ENCODE measurements at places on chromosomes 3 and 15.

- DNase-seq: no peak
Measured at GRCh38 chr3:9213019-9213634, 36.3 kb downstream of the SRGAP3 start.

- no peak for DNase-seq
Measured at GRCh38 chr3:13307041-13307440, 113.1 kb downstream of the NUP210 start.

- no peak for DNase-seq
Measured at GRCh38 chr15:55132672-55133071, 64.1 kb downstream of the RSL24D1 start.

- DNase-seq: no peak
Measured at GRCh38 chr3:122516846-122517360, 2.2 kb upstream of the KPNA1 start.

- DNase-seq: no peak
Measured at GRCh38 chr3:74607803-74608202, 6.7 kb downstream of the CNTN3 start.

- DNase-seq: no peak
Measured at GRCh38 chr3:124601190-124601589, 129.1 kb upstream of the UMPS start.

DNA sequence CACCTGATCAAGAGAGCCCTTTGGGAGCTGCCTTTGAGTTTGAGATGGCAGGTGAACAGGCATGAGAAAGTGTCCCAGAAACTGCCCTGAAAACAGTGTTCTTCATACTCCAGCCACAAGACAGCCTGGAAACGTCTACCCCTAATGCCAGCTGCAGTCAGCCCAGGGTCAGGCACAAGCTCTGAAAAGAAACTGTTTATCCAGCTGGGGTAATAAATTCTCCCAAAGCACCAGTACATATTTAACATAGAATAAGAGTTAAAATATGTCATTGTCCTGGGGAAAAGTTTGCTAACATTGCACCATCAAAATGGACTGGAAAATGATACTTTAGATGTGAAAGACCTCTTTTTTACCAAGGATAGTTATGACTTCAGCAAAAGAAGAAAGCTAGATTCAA lies 66.3 kb downstream of the NEK10 start:
- no peak for DNase-seq

- no peak for DNase-seq
Measured at GRCh38 chr3:114498539-114499370, 204.9 kb downstream of the TIGIT start.

DNA sequence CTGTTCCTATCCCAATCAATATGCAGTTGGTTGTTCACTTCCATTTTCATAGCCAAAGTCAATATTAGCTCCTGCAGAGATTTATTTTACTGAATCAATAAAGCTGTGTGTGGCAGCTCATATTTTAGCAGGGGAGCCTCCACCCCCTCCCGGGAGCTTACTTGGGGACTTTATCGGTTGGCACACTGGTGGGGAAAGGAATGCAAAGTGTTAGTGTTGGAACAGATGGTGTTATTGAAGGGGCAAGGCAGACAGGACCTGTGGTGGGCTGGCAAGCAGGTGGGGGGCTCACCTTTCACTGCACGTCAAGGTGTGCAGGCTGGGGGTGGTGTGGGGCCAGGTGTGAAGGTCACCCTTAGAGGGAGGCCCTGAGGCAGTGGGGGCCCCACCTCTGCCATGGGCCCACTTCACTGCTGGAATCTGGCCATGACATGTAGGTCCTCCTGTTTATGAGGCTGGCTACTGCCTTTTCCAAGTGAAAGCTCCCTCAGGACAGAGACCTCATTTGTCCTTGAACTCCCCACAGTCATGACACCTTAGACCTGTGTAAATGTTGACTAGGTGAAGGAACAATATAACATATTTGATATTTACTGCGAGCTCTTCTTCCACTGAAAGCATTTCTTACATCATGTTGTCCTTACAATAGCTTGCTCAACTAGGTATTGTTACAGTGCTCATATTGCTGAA lies 44.0 kb upstream of the SEC22A start:
- DNase-seq: peak; percentile 28

DNA sequence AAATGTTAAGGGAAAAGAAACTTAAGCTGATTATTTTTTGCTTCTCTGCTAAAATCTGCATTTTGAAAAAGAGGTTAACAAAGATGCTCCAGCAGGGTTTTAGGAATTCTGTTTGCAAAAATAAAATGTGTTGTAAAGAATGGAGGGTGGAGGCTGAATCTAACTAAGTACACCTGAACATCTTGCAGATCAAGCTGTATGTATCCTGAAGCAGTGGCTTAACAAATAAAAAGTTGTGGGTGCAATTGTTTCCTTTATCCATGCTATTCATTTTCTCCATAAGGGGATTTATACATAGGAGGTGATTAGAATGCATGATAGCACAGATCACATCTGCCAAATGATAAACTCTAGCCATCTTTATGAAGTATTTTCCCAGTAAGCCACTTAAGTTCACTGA lies 466.3 kb downstream of the ERC2 start:
- no peak for DNase-seq

- DNase-seq: no peak
Measured at GRCh38 chr3:16338999-16339398, 74.0 kb downstream of the OXNAD1 start.

GRCh38 chr3:98151241-98151640 lies 4.0 kb downstream of the OR5H14 start:
- DNase-seq: no peak

DNA sequence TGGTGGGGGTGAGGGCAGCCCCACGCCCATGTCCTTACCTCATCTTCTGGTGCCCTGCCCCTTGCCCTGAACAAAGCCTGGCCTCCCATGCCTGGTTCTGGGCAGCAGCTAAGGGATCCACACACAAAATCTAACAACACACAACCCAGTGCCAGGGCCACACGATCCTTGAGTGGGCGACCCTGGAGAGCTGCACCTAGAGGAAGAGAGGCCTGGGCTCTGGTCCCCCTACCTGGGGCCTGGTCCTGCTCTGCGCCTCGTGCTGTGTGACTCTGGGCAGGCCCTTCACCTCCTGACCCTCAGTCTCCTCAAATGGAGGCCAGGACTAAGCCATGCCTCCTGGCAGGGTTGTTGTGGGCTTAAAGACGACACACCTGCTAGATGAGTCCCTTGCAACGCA lies 20.0 kb upstream of the C3orf22 start:
- DNase-seq: no peak

- no peak for DNase-seq
Measured at GRCh38 chr3:13021141-13022114, 51.8 kb downstream of the IQSEC1 start.

DNA sequence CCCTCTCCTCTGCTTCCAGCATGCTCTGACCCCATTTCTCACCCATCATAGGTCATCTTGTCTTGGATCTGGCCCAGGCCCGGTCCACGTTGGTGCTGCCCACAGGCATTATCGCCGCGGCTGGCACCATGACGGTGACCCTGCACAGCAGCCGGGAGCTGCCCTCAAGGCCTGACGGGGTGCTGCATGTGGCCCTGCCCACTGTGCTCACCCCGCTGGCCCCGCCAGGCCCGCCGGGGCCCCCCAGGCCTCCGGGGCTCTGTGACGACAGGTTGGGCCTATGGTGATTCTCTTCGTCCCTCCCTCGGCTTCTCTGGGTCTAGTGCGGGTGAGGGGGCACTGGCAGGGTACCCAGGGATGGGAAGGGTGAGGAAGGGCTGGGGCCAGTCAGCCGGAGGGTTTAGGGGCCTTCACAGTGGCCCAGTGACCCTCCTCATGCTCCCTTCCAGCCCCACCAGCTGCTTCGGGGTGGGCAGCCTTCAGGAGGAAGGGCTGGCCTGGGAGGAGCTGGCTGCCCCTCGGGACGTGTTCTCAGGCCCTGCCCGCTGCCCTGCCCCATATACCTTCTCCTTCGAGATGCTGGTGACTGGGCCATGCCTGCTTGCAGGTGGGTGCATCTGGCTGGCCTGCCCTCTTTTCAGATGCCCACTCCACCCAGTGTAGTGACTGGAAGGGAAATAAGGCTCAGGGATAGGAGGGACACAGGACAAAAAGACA lies 3.9 kb downstream of the VWA5B2 start:
- DNase-seq: no peak

- DNase-seq: peak; percentile 59
Measured at GRCh38 chr3:183159333-183159732, 3.2 kb downstream of the LAMP3 start.

DNA sequence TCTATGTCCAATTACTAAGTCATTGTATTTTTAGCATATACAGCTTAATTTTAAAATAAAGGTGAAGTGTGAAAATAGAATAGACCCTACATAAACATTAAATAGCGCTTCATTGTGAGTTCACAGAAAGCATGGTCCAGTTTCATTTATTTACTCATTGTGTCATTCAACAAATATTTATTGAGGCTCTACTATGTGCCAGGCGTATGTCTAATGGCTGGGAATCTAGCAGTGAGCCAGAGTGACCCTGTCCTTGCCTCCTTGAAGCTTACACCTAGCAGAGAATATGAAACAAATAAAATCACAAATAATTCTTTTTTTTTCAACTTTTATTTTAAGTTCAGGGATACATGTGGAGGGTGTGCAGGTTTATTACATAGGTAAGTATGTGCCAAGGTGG lies 161.7 kb downstream of the CFAP20DC start:
- peak; percentile 28 for DNase-seq

GRCh38 chr15:31396881-31397560 lies 70.4 kb downstream of the KLF13 start:
- DNase-seq: peak; percentile 60

DNA sequence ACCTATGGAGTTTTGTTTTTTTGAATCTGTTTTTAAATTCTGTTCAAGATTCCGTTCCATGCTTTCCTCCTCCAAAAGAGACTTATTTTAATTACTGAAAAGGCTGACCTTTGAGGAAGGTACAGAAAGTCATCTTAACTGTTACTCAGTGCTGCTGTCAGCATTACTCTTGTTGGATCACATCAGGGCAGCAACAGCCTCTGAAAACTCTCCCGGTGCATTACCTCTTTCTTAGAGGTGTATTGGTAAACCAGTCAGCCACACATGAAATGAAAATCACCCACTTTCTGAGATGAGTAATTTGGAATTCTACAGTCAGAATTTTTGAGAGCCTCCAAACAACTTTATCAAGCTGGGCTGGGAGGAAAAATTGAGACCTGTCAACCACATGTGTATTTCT lies 88.5 kb upstream of the LIMD1 start:
- DNase-seq: no peak

GRCh38 chr15:78621810-78622402 lies 1.1 kb upstream of the CHRNA3 start:
- DNase-seq: no peak

DNA sequence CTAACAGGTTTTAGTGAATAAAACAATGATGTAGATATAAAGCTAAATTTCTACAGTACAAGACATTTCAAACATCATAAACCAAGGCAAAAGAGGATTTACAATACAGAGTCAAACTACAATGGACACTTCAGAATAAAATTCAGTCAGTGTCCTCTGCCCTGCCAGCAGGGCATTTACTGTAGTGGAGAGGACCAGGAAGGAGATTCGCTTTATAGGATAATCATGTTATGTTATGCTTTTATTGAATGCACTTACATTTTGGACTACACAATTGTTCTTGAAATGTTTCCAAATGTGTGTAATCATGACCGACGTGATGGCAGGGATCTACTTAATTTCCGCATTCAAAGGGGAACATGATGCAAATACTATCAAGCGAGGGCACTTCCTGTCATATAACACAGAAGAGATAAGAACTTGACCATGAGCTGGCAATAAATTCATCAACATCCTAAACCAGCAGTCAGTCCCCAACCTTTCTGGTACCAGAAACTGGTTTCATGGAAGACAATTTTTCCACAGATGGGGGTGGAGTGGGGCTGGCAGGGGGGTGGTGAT lies 925.6 kb downstream of the FHIT start:
- no peak for DNase-seq

DNA sequence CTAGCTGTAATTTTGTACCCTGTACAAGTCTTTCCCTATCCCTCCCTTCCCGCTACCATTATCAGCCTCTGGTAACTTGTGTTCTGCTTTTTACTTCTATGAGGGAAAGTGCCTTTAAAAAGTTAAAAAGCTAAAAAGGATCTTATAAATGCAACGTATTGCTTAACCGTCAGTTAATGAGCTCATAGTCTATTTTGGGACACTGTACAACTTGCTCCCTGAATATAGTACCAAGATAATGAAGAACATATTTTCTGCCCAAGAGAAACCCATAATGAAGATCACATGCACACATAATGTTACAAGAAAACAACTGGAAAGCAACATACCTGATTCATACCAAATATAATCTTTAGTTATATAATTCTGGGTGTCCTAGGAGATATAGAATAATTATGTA lies 22.6 kb downstream of the ZIC1 start:
- no peak for DNase-seq

GRCh38 chr15:96053031-96053780 lies 277.3 kb upstream of the NR2F2 start:
- DNase-seq: peak; percentile 85

DNA sequence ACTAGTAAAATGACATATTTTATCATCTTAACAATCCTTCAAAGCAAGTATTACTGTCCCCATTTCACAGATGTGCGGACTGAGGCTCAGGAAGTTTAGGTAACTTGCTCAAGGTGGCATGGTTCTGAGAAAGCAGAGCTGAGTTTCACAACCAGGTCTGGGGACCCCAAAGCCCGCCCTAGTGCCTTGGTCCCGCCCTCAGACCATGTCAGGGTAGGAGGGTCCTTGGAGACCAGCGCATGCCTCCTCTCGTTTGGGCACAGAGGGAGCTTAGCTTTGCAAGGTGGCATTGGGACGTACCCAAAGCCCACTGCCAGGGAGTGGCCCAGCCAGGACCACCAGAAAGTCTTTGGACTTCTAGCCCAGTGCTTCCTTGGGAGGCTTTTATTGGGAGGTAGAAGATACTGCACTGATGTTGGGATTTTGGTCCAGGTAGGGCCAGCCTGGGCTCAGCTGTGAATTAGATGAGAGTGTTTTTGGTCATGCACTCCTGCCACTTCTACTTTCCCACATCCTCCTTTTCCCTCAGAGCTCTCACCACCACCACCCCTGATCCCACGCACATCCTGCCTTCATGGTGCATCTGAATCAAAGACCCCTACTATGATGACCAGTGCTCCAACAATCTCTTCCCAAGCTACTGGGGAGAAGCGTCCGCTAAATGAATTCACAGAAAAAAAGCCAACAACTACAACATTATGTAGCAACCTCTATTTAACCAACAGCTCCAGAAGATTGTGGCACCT lies 307.9 kb downstream of the TLE3 start:
- no peak for DNase-seq

- DNase-seq: no peak
Measured at GRCh38 chr3:184355261-184356040, 6.0 kb downstream of the CLCN2 start.

Measured in T47D (cell line).